GM12878 (cell line): ENCODE measurements at places on chromosomes 12 and 14.

DNA sequence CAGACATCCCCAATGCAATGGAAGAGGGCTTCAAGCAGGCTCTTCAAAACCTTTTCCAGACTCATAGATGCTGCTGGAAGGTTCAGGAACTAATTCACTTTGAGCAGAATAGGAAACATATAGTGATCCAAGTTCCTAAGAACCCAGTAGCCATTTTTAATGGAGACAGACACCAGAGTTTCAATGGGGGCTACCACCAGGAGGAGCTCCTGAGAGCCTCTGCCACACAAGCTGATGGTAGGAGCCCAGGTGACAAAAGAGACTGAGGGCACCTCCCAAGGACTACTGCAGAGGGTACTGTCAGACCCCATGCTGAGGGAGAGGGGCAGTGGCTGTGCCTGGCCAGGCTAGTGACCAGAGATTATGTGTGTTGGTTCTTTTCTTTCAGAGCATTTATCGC, 45.9 kb downstream of the IFNG start:
- DNase-seq, result no peak

GRCh38 chr12:118271770-118272417, 100.8 kb downstream of the TAOK3 start:
- DNase-seq, result no peak

DNA sequence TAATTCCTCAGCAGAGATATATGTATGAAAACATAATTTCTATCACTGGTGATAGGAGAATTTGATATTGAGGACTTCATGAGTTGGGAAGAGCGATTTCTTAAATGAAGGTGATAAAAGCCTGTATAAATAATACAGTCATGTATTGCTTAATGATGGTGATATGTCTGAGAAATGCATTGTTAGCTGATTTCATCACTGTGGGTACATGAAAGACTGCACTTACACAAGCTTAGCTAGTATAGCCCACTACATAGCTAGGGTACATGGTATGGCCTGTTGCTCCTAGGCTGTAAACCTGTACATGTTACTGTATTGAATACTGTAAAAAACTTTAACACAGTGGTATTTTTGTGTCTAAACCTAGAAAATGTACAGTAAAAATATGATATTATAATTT, 63.4 kb downstream of the ANO4 start:
- DNase-seq, result no peak

DNA sequence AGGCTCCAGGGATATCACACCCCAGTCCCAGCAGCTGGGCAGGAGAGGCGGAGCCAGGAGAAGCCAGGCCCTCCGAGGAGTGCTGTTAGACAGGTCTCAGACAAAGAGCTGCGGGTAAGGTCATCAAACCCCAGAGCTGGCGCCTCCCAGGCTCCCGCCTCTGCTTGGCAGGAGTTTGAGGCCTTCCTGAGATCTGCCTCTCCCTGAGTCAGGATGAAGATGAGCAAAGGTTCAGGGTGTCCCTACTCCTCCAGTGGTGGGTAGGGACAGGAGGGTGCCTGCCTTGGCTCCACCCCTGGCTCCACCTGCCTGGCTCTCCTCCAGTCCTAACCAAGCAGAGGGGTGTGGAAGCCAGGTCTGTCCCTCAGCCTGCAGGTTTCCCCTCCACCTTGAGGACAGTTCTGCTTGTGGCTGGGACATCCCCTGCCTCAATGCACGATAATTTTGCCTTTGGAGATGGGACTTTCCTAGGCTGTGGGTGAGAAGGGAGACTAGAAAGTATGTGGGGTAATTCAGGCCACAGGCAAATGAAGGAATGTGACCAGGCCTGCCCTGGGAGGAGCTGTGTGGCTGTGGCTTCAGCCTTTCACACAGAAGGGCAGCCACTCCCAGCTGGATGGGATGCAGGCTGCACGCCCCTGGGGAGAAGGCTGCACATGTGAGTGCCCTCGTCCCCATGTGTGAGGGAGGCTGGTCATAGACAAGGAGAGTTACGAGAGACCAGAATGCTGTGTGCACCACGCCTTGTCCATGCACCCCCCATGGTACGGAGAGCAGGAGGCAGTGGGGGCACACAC, 2.2 kb downstream of the PLEKHG6 start:
- peak; percentile 94 for DNase-seq

DNA sequence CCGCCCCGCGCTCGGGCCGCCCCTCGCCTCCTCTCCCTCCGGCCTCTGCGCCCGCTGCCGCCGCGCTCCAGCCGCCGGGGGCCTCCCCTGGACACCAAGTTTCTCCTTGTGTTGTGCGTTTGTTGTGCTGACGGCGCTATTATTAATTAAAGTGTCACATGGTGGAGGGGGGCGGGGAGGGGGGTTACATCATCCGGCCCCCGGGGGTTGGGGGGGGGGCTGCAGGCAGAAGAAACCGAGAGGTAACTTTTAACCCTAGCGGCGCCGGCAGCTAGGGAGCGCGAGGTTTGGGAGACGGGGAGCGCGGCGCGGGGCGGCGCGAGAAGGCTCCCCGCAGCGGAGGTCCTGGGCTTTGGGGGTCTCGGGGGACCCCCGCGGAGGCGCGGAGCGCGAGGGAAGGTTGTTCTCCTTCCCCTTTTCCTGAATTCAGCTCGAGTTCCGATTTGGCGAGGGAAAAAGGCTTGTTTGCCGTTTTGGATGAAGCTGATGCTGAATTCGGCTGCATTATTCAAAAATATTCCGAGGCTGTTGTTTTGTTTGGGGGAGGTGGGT, at the start of gene HRK:
Gene HRK (minus strand): TSS at position 117 of the 552 bp plus-strand sequence. CDS start 134 bp downstream, outside the sequence.
- DNase-seq, result no peak

DNA sequence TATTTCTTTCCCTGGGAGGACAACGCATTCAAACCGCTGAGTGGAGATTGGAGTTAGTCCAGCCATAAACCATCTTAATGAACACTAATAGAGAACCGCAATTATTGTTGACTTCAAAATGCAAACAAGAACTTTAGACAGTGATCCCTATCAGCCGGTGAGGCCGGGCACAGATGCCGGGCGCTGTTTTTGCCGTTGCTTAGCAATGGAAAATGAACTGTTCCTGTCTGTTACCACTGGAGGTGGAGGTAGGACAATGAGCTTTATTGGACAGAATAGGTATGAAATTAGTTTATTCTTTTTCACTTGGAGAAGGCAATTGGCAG, 216.8 kb downstream of the TTC8 start:
- no peak for DNase-seq

- DNase-seq, result no peak
Measured at GRCh38 chr12:6638305-6638704, 2.5 kb upstream of the LPAR5 start.

DNA sequence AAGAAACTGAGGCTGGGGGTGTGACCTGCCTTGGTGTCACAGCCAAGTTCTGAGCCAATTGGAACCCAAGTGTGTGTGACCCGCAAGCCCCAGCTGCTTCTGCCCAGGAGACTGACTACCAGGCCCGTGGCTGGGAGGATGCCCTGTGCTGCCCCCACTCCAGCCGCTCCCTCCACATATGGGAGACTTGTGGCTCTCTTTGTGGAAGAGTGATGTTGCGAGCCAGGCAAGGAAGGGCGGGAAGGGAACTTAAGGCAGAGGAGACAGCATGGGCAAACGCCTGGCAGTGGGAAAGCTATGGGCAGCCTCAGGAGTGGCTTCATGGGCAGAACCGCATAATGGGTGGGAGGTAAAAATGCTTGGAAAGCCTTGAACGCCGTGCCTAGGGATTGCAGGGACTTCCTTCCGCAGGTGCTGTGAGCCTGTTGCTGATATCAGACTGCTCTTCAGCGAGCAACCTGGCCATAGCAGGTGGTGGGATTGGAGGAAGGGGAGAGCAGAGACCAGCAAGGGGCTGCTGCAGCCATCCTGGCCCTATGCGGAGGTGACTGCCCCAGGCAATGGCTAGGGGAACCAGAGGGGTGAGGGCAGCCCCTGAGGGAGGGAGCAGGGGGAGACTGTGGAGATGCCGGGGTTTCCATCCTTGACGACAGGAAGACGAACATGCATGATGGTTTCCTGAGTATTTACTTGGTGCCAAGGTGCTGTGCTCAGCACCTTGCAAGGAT, 115.7 kb downstream of the LGMN start:
- no peak for DNase-seq

DNA sequence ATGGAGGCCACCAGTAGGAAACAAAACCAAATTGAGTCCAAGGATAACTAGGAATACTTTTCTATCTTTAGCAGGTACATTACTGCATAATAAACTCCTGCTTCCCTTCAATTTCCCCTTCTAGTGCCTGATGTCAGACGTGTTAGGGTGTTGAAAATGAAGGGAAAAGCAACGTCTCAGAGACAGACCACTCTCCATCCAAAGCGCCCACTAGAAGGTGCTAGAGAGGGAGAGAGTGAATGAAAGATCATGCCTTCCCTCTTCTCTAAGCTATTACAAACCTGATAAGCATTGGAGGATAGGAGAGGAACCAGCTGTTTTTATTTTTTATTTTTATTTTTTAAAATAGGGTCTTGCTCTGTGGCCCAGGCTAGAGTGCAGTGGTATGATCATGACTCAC, 64.1 kb downstream of the ZNF641 start:
- no peak for DNase-seq

DNA sequence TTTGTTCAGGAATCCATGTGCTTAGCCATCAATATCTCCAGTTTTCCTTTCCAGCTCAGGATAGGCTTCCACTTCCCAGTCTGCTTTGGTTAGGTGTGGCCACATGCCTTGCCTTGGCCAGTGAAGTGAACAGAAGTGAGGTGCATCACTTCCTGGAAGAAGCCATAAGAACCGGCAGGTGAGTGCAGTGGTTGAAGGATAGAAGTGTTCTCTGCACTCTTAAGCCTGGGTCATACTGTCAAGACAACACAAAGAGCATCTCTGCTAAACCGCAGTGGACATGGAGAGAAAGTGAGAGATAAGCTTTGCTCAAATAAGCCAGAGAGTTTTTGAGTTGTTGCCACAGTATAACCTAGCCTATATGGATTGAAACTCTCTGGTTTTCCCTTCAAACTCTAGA, 11.4 kb downstream of the GNG2 start:
- DNase-seq, result no peak

DNA sequence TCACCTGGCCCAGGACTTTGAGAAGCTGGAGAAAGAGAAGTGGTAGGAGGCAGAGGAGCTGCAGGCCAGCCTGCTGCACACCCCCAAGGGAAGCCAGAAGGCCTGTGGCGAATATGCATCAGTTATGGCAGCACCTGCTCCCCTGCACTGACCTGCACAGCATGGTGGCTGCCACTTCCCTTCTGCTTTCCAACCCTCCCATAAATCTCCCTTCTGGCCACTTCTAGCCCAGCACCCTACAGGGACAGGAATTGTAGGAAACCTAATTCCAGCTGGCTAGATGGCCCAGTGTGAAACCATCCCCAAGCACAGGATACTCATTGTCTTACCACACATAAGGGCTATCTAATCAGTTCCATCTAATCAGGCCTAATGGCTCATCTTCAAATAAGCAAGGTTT, 136.3 kb downstream of the TBX3 start:
- DNase-seq, result no peak

DNA sequence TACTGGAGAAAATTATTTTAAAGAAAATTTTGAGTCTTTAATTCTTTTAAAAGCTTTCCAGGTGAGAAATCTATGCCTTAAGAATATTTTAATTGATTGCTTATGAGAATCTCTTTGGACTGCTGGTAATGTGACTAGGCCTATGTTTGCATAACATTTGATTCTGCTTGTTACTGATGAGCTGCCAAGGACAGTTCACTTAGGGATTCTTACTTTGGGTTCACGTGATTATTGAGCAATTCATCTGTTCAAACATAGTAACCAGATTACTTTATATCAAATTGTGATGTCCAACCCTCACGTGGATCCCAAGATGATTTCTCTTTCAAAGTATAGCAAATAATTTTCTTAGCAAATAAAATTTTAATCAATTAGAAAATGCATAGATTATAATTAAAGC, 27.4 kb upstream of the ABCD2 start:
- no peak for DNase-seq

GRCh38 chr14:96205059-96205977, 679 bp downstream of the BDKRB2 start:
- DNase-seq, result no peak

GRCh38 chr14:21723431-21724045, 49.9 kb upstream of the OR4E1 start:
- no peak for DNase-seq

DNA sequence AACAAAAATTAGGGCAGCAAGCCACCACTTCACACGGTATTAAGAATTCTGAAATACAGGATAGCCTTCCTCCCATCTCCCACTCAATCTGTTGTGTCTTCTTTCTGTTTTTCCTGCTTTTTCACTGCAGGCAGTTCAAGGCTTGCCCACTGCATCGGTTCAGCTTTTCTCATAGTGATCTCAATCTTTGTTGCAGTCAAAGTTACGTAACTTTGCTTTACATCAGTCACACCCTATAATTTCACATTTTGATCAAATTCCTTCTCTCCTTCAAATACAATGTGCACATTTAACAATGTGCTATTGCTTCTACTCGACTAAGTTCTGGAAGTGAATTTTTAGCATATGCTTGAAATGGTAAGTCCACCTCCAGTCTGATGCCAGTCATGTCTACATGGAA, 217.6 kb downstream of the EFCAB11 start:
- DNase-seq, result no peak

GRCh38 chr14:30779210-30779609, 95.1 kb upstream of the COCH start:
- no peak for DNase-seq

GRCh38 chr12:7899755-7900154, 27.0 kb upstream of the SLC2A14 start:
- DNase-seq, result no peak

- DNase-seq, result no peak
Measured at GRCh38 chr14:102197317-102197853, 57.7 kb downstream of the WDR20 start.

DNA sequence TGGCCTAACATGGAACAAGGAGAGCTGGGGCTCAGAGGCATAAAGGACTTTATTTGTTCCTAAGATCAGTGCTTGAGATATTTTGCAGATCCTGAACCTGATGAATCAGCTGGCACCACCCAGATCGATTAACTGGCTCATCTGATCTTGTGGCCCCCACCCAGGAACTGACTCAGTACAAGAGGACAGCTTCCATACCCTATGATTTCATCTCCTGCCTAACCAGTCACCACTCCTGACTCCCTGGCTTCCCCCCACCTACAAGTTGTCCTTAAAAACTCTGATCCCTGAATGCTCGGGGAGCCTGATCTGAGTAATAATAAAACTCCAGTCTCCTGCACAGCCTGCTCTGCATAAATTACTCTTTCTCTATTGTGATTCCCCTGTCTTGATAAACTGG, 5.1 kb downstream of the C12orf56 start:
- no peak for DNase-seq

GRCh38 chr12:46264057-46264456, 4.8 kb downstream of the SLC38A1 start:
- no peak for DNase-seq

- DNase-seq, result no peak
Measured at GRCh38 chr14:99928963-99929362, 135.8 kb downstream of the EML1 start.

DNA sequence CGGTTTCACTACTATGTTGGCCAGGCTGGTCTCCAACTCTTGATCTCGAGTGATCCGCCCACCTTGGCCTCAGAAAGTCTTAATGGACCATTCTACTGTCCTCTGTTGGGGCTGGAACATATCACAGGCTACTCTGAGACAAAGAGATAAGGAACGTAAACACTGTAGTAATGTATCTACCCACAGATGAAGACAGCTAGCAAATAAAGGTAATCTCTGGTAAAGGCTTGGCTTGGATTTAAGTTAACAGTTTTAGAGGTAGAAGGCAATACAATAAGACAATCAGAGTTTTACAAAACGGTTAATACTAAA, 44.6 kb upstream of the ISM2 start:
- DNase-seq, result no peak
